ENCODE measurements at places on chromosomes 5 and 9. TPM values are rescaled to one million over a fixed set of nuclear protein-coding genes. Genes with fewer than 3 reads are reported as not detected.
A peak's percentile ranks its signal among the peaks of the same experiment; 100 is the strongest.

Gene CDC23
- 15.6 TPM for total RNA-seq

- no peak overlapping the region for H3K4me3 ChIP-seq
- peaks cover 32% of the 10 kb centered on the region for H3K36me3 ChIP-seq
- H3K4me1 ChIP-seq: no peaks in the 10 kb centered on the region
These were observed 6.9 kb downstream of the CETN3 start for GRCh38 chr5:90402521-90403255.

GRCh38 chr9:9108641-9109040, 1309.1 kb upstream of the DMAC1 start:
- no peaks in the 10 kb centered on the region for H3K27me3 ChIP-seq
- no peak overlapping the region for H3K27ac ChIP-seq
- H3K4me3 ChIP-seq: no peak overlapping the region
- DNase-seq: no peak
- no peaks in the 10 kb centered on the region for H3K36me3 ChIP-seq

Gene PCSK1
- not detected for total RNA-seq

DNA sequence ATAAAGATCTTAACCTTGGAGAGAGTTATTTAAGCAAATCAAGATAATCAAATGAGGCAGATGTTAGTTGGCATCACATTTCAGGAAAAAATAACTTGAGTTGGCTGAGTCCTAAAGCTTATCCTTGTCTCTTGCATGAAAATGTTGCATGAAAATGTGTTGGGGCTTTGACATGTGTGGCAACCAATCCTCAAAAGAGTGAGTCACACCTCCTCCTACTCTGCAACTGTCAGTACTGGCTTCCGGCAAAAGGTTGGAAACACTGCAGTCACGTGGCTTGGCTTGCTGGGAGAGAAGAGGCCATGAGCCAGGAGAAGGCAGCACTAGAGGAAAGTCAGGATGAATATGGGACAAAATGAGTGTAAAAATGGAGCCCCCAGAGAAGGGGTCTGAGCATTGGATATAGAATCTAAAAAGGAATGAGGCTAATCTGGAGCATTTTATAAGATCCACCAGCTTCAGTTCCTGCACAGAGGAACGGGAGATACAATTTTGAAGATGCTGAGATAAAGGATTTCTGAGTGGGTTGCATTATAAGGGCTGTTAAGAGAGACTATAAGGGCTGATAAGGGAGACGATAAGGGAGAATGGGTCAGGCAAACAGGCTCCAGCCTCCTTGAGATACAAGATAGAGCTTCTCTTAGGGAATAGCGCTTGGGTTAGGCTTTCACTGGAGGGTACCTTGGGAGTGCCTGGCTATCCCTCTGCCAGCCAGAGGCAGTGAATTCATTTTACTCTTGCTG, 43.1 kb downstream of the SPATA31D1 start:
- H3K36me3 ChIP-seq: no peaks in the 10 kb centered on the region
- DNase-seq: no peak
- no peak overlapping the region for H3K27ac ChIP-seq
- H3K4me3 ChIP-seq: no peak overlapping the region

DNA sequence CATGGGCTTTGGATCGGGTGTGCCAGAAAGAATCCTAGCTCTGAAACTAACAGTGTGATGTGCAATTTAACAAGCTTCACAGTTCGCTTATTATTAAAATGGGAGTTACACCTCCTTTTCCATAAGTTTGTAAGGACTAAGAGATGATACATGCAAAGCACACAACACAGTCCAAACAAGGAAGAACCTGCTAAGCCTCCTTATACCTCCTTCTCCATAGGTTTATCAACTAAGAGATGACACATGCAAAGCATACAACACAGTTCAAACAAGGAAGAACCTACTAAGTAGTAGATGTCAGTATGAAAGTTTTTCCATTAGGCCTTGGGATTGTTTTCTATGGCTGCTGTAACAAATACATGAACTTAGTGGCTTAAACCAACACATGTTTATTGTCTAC, 215.9 kb downstream of the DCP2 start:
- no peak overlapping the region for H3K27ac ChIP-seq
- no peaks in the 10 kb centered on the region for H3K27me3 ChIP-seq
- no peaks in the 10 kb centered on the region for H3K4me1 ChIP-seq
- H3K4me3 ChIP-seq: no peak overlapping the region
- DNase-seq: no peak
- H3K36me3 ChIP-seq: no peaks in the 10 kb centered on the region

DNA sequence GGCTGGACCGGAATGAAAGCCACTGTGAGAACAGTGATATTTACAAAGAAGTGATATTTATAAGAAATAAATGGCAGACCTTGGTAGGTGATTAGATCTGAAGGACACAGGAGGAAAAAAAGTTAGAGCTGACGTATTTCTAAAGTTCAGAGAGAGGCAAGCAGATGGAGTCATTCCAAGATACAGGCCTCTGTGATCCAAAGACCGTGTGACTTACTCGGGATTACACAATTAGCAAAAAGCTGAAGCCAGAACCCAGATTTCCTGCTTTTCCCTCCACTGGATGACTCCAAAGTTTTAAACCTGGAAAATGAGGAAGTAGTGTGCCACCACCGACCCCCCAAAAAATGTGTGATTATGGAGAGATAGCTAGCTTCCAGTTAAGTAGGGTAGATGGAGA, 3.1 kb upstream of the DOCK8 start:
- H3K27me3 ChIP-seq: no peaks in the 10 kb centered on the region
- no peak for DNase-seq
- H3K4me1 ChIP-seq: peaks cover 9% of the 10 kb centered on the region
- H3K36me3 ChIP-seq: no peaks in the 10 kb centered on the region
- H3K27ac ChIP-seq: no peak overlapping the region
- no peak overlapping the region for H3K4me3 ChIP-seq

- H3K4me1 ChIP-seq: no peaks in the 10 kb centered on the region
- H3K4me3 ChIP-seq: no peak overlapping the region
- H3K27me3 ChIP-seq: no peaks in the 10 kb centered on the region
- H3K36me3 ChIP-seq: no peaks in the 10 kb centered on the region
- DNase-seq: no peak
These were observed 273.1 kb downstream of the KIAA0825 start for GRCh38 chr5:94345257-94345656.

GRCh38 chr5:135233477-135233876, 165.6 kb downstream of the MACROH2A1 start:
- H3K4me1 ChIP-seq: no peaks in the 10 kb centered on the region
- no peaks in the 10 kb centered on the region for H3K27me3 ChIP-seq
- no peaks in the 10 kb centered on the region for H3K36me3 ChIP-seq
- H3K27ac ChIP-seq: no peak overlapping the region
- no peak overlapping the region for H3K4me3 ChIP-seq
- DNase-seq: no peak

- no peaks in the 10 kb centered on the region for H3K36me3 ChIP-seq
- no peaks in the 10 kb centered on the region for H3K4me1 ChIP-seq
- H3K27ac ChIP-seq: no peak overlapping the region
These were observed 1.0 kb upstream of the MINAR2 start for GRCh38 chr5:129746876-129747275.

GRCh38 chr5:65924366-65925043, 1.9 kb upstream of the ERBIN start:
- peak overlapping the region; percentile 71 for H3K27ac ChIP-seq
- no peaks in the 10 kb centered on the region for H3K27me3 ChIP-seq
- no peak for DNase-seq
- no peaks in the 10 kb centered on the region for H3K36me3 ChIP-seq

DNA sequence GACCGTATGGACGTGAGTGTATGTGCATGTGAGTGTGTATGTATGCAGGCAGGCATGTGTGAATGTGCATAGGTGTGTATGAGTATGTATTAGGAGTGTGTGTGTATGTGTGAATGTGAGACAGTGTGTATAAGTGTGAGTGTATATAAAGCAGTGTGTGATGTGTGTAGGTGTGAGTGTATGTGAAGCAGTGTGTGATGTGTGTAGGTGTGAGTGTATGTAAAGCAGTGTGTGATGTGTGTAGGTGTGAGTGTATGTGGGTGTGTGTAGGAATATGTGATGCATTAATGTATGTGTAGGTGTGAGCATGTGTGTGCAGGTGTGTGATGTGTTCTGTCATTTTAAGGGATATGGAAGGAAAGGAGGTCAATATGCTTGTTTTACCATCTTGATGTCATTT, 215.5 kb downstream of the GADD45G start:
- no peak overlapping the region for H3K27ac ChIP-seq
- no peak overlapping the region for H3K4me3 ChIP-seq
- no peaks in the 10 kb centered on the region for H3K36me3 ChIP-seq
- no peak for DNase-seq

DNA sequence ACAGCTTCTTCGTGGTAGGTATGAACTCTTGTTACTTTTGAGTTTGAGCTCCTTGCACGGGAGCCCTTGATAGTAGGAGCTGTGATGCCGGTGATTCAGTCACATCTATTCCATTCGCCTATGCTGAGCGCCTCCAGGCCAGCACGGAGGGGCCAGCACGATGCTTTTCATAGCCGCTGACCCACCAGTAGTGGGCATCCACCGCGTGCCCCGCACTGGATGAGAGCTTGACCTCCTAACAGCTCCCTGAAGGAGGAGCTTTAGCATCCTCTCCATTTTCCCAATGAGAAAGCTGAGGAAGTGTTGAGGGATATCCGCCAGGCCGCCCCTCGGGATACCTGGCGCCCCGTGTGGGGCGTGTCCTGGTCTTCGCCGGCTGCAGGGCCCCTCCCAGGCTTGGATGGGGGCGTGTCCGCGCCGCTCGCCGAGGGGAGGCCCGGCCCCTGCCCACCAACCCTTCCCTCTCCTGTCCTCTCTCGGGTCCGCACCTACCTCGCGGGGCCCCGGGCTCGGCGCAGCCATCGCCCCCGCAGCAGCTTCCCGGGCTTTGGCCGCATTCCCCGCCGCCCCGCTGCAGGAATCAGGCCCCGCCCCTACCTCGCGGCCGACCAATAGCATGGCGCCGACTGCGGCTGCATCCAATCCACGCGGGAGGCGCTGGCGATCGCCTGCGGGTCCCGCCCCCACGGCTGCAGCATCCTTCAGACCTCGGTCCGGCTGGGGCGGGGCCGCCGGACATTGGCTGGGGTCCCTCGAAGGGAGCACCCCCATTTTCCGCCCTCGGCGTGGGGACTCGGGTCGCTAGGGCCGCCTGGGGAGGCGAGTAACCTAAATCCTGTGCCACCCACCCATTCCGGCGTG, at the start of gene PIP5KL1:
Gene PIP5KL1 (minus strand): TSS at position 547 of the 861 bp plus-strand sequence. CDS start 25 bp downstream, at position 522.
- peak; percentile 60 for DNase-seq
- no peak within 1 kb of the TSS for H3K27ac ChIP-seq
- H3K4me1 ChIP-seq: peaks cover 62% of the 10 kb centered on the region
- no peaks in the 10 kb centered on the region for H3K27me3 ChIP-seq
- no peaks in the 10 kb centered on the region for H3K36me3 ChIP-seq

Gene SOHLH1
- not detected for total RNA-seq

Measured in CD4-positive, alpha-beta T cell (primary cell).